Fibroblast of mammary gland (primary cell): ENCODE measurements at places on chromosomes 5 and 9.

DNA sequence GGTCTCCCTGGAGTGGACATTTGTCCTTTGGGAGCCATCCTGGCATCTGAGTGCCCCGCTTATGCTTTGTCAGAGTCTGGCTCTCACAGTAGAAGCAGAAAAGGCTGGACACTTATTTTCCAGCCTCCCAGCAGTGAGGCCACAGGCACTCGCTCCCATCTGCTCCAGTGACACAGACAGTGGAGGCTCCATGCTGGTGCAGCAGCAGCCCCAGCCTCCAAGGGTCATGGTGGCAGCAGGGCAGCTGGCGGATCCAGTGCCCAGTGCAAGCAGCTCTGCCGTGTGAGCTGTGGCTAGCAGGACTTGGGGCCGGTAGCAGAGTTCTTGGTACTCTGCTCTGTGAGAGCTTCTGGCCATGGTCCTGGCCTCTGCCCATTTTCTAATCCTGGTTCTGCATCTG is 157.3 kb upstream of the ALDH1B1 start:
- no peak for DNase-seq

DNA sequence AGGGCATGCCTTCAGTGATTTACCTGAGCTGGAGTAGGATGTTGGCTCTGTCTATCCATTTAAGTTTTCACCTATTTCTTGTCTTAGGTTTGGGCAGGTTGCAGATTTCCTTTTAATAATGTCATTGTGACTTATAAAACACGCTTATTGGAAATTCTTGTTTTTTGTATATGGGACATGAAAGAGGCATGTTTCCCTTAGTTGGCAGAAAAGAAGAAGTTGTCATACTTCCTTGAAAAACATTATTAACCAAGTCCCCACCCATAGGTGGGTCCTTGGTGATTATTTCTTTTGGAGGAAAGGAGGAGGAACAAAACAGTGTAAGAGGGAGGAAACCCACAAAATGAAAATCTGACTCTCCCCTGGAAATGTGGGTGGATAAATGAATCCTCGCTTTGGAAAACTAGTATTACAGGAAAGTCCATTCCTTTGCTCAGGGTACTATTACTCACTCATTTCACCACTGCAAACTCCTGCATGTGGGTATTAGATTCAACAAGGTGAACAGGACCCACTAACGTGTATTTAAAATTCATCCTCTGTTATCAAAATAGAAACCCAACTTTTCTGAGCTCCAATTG is 9.3 kb downstream of the CER1 start:
- no peak for DNase-seq

DNA sequence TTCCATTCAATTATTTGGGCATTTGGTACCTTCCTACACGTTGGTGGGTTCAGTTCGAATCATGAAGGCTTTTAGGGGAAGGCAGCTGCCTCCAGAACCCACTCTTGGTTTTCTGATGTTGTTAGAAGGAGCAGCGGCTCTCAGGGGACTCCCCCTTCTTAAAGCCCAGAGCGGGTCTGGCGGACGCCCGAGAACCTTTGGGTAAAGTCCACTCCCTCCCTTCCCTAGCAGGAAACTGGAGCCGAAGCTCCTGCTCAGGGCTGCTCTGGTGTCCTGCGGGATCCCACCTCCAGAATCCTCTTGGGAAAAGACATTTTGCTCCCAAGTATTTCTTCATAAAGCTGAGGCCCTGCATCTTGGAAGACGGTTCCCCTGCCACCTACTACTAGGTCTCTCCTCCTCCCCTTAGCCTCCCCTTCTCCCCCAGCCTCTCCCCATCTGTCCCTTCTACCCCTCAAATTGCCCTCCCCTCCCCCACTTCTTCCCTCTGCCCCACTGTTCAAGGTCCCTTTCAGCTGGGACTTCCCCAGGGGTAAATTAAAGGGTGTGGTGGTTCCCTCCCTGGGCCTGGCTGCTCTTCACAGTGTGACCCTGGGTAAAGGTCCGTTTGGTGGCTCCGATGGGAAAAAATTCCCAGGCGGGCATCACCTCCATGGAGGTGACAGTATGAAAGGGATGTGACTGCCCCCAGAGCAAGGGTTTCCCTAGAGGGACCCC is 9.3 kb downstream of the IRX4 start:
- DNase-seq, result no peak

DNA sequence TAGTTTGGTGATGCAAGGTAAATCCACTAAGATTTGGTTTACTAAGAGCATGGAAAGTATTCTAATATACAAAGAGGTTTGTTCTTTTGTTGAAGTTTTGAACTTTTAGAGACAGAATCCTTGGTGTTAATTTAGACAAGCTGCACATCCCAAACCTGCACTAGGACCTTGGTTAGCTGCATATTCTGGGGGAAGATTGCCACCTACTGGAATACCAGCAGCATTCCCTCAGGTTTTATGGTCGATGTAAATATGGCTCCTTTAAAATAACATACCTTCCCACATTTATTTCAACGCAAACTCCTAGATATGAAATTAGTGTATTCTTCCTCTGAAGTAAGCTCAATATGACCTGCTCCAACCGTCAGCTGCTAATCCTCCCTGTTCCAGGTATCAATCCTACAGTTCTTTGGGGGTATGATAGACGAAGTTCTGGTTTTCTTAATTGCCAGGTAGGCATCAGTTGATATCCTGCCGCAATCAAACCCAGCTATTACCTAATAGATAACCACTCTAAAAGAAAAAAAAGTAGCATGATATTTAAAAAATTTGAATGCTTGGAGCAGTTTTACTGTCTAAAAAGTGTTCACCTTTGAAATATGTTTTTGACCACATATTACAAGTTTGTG is 624.1 kb downstream of the ISL1 start:
- DNase-seq, result peak; percentile 48

DNA sequence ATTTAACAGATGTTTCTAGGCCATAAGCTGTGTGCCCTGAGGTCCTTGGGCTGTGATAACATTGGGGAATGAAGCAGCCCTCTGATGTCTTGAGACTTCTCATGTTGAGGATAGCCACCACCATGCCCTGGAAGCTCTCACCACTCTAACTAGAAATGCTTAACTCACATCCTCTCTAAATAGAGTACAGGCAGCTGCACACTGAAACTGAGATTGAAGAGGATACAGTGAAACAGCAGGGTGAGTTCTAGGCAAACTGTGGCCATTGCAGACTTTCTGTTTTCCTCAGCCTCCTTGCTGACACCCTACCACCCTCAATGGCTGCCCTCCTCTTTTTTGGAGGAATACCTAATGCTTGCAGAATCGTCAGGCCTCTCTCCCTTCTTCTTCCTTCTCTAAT is 22.4 kb downstream of the UTP15 start:
- no peak for DNase-seq

- DNase-seq, result peak; percentile 23
Observed at GRCh38 chr5:166581826-166582225, 1709.6 kb upstream of the WWC1 start.

DNA sequence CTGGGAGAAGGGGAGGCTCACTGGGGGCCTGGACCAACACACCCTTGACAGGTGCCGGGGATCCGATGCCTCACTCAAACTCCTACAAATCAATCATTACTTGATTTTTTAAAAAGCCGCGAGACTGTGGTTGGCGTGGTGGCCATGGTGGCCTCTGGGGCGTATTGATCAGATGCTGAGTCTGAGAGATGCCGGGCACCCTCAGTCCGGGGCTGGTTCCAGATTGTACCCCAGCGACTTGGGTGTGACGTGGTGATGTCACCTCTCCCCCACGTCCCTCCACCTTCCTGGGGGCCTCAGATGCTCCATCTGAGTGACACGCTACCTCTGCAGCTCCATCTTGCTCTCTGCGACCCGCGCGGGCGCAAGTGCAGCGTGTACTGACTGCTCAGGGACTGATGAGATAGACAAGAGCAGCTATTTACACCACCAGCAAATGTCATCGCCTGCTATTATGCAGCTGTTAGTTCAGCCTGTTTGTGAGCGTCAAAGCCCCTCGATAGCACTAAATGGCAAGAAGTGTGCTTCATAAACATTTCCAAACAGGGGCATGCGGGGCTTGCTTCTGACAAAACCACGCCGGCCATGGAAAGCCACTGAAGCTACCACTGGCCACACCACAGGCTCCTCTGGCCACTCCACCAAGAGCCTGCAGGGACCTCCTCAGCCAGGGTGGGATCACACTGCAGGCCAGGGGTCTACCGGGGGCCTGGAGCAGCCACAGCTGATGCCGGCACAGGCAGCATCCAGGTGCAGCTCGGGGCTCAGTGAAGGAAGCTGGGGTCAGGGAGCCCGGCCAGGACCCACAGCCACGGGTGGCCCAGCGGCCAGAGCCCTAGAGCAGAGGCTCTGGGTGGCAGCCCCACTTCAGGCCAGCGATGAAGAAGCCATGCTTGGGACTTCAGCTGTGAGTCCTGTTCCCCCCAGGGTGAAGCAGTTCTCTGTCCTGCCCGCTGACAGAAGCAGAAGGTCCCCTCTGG is 50.1 kb downstream of the SLC6A3 start:
- DNase-seq, result no peak

DNA sequence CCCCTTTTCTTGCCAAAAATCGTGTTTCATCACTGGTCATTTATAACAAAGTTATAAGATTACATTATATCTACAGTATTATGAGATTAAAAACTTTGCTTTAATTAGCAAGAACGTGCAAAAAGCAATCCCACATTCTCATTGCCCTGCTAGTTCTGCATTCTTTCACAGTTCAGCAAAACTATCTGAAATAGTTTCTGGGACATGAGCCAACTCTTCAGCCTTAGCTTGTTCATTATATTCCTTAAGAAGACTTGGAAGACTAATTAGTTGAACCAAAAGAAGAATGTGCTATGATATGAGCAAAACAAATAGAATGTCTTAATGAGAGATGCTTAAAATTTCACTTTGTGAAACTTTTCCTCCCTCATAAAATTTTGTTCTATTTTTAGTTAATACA is 76.7 kb downstream of the ITGA1 start:
- peak; percentile 26 for DNase-seq

DNA sequence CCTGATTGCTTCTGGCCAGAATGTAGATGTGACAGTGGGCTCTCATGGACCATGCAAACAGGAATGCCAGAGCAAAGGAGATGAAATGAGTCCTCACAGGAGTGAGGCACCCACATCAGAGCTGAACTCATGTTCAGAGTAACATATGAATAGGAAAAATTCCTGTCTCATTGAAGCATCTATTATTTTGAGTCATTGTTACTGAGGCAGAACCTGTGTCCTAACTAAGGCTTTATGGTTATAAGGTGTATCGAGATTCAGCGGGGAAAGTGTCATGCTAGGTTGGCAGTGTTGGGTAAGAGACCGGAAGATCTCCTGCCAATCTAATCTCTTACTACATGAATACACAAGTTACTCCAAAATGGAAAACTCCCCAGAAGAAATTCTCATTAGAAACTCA is 304.1 kb downstream of the TRPM3 start:
- DNase-seq, result no peak

GRCh38 chr9:125438506-125439433 is 177.1 kb downstream of the GAPVD1 start:
- no peak for DNase-seq

DNA sequence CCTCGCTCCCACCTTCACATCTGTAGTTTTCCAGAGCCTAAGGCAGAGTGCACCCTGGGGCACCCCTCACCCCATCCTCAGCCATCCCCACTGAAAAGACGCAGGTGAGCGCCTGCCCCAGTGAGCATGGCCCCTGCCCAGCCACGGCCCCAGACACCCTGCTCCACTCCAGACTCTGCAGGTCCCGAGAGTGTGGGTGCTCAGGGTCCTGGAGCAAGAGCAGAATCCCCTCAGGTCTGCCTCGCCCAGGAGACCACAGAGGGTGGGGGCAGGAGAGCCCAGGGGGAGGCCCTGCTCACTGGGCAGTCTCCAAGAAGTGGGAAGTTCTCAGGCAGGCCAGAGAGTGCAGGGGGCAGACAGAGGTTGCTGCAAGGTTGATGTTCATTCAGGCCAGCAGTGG is 158.6 kb upstream of the PPP1R26 start:
- DNase-seq, result no peak

GRCh38 chr5:79692596-79692995 is 3.0 kb downstream of the CMYA5 start:
- DNase-seq, result no peak

GRCh38 chr5:127813633-127814587 is 110.7 kb downstream of the CCDC192 start:
- peak; percentile 85 for DNase-seq

- DNase-seq, result peak; percentile 51
Observed at GRCh38 chr9:100087218-100087617, 11.6 kb downstream of the ERP44 start.

DNA sequence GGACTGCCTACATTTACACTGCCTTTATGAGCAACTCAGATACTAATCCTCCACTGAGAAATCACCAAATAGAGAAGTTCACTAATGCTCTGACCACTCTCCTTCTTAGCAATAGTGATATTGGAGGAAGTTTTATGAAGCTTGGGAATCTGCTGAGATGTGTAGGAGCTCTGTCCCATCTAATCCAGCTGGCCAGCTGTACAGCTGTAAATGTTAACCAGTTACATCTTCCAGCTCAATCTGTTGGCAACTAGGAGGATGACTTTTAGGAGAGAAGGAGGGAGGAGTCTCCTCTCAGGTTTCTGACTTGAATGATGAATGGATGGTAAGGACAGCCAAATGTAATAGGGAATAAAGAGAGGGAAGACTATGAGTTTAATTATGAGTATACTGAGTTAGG is 36.3 kb upstream of the LRRC19 start:
- DNase-seq, result peak; percentile 7

GRCh38 chr9:118271331-118271730 is 567.1 kb downstream of the TLR4 start:
- DNase-seq, result no peak

- DNase-seq, result peak; percentile 99
Observed at GRCh38 chr5:41193456-41194205, 19.7 kb downstream of the C6 start.

DNA sequence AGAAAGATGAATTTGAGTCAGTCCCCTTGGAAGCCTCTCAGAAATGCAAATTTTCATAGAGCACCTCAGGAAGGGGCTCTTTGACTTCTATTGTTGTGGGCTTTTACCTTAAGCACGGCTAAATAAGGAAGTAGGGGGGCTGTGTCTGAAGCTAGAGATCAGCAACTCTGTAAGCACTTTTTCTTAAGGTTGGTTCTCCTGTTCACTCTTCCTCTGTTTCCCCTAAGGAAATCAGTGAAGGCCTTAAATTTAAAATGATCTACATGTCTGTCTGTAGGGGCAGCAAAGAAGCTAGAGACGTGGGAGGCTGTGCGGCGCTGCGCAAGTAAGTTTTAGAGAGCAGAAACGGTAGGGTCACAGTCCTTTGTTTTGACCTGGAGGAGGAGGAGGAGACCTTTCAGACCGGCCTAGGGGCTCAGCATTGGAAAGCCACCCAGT is 1.2 kb upstream of the CDC14B start:
- DNase-seq, result no peak

DNA sequence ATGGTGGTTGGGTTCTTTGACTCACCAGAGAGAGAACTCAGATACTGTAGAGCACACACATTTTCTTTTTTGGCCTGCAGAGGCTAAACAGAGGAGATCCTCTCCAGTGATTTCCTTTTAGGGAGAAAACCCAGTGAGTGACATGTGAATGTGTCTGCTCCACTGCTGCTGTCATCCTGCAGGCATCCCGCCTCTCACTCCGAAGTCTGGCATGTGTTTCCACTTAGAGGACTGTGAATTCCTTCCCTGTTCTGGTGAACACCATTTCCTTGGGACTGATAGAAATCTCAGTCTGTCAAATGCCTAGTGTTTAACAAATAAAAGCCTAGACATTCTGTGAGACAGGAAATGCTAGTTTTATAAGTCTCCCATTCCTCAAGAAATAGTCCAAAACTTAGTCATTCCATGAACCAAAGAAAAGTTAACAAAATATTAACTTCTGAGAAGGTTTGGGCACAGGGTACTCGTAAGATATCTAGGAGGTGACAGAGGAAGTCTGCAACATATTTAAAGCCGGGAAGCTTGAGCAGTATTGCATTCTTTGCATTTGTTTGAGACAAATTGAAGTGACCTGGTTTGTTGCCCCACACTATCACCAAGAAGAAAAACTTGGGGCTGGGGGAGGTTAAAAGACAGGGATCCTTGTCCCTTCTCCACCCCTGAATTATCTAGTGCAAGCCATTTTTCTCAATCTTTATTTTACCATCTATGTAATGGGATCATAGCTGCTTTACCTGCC is 74.9 kb upstream of the NIPAL4 start:
- DNase-seq, result peak; percentile 97
